ENCODE measurements at places on chromosomes 3 and 15. TPM values are rescaled to one million over a fixed set of nuclear protein-coding genes. Genes with fewer than 3 reads are reported as not detected.

The GPR171 gene
- not detected for total RNA-seq

The DNAH12 gene
- total RNA-seq: 0.69 TPM

The ST8SIA2 gene
- total RNA-seq: not detected

The RGMA gene
- 75.1 TPM for total RNA-seq

The CCK gene
- 327 TPM for total RNA-seq

The ALAS1 gene
- 58.9 TPM for total RNA-seq

The CCR1 gene
- total RNA-seq: 3.6 TPM

The SCN11A gene
- 0.65 TPM for total RNA-seq

The NAALADL2 gene
- 22.3 TPM for total RNA-seq

The GPR15 gene
- total RNA-seq: not detected

The GABRR3 gene
- not detected for total RNA-seq

The UROC1 gene
- 0.76 TPM for total RNA-seq

The LPCAT4 gene
- total RNA-seq: 125 TPM

The SI gene
- total RNA-seq: not detected

The GP5 gene
- not detected for total RNA-seq

The XCR1 gene
- total RNA-seq: not detected

The GPR160 gene
- total RNA-seq: 2.1 TPM

The NTRK3 gene
- 104 TPM for total RNA-seq

The ISG20 gene
- 3.4 TPM for total RNA-seq

The CHST13 gene
- 0.44 TPM for total RNA-seq

The SLC27A2 gene
- total RNA-seq: 0.93 TPM
